AG04449 (cell line): ENCODE measurements at places on chromosomes 4 and X.

GRCh38 chrX:7444967-7445366, 297.0 kb upstream of the PUDP start:
- DNase-seq = no peak

DNA sequence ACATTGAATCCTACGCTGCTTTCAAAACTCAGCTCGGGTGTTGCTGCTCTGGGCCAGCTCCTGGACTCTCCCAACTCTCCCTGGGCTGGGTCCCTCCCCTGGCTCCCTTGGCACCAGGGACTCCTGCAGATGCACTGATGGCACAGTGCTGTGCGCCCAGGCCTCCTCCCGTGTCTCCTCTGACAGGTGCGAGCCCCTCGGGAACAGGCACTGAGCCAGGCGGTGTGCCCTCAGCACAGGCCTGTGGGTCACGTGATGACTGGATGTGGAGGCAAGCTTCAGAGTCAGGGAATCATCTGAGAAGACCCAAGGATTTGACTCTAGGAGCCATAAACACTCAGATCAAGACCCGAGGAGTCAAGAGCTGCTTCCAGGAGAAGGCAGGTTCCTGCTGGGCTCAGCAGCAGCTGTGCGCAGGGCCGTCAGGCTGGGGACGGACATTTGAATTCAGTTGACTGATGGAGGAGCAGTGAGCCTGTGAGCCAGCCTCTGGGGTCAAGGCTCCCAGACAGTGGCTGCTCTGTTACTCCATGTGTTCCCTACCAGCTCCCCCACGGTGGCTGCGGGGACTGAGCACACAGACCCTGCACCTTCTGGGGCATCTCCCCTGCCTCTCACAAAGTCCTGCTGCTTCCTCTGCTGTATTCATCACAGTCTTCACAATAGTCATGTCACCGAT, 33.0 kb downstream of the NAT8L start:
- no peak for DNase-seq

DNA sequence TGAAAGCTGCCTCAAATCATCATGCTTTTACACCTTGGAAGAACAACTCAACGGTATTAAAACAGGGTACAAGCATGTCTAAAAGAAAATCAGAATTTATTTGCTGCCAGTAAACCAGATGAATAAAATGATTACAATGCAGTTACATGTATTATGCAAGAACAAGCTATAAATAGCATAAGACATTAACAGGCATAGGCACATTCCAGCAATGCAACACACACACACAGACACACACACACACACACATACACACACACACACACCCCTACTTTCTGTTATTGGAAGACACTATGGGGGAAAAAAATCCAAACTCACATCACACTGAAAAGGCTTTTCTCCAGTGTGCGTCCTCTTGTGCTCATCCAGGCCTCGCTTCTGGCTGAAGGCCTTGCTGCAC, 212.5 kb downstream of the PRDM5 start:
- peak; percentile 60 for DNase-seq

DNA sequence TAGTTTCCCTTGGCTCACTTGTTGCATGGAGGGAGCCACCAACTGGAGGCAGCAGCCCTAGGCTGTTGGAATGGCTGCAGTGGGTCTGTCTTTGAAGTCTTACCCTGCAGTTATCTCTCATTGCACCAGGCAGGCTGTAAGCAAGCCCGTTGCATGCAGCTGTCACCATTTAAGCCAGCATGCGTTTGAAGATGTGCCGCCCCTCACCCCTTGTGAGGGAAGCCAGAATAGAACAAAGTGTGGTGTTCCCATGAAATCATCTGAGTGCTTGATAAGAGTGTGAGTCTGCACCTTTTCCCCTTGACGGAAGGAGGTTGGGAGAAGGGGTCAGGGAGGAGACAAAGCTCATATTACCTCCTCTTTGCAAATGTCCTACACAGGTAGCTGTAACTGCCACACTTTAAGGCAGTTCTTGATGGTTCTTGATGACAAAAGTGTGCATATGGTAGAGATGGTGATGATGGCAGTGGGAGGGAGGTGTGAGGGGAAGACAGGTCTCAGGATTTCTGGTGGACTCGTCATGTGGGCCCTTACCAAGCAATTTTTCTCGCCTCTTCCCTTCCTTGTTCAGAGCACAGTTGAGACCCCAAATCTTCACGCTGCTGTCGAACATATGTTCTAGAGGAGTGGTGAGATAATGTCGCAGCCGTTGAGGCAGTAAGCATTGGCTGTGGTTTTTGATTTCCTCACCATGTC, 191.4 kb upstream of the LEF1 start:
- DNase-seq = no peak

DNA sequence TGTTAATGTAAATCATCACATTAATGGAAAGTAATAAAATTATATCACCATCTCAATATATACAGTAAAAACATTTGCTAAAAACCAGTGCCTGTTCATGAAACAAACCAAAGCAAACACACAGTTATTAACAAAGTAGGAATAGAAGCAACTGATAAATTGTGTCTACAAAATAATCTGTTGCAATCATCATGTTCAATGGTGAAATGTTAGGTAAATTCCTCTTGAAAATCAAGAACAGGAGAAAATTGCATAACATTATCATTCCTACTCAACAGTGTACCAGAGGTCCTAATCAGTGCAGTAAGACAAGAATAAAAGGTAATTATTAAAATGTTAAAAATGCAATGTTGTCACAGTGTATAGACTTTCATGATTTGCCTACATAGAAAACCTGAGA, 252.3 kb downstream of the TEX13A start:
- no peak for DNase-seq

DNA sequence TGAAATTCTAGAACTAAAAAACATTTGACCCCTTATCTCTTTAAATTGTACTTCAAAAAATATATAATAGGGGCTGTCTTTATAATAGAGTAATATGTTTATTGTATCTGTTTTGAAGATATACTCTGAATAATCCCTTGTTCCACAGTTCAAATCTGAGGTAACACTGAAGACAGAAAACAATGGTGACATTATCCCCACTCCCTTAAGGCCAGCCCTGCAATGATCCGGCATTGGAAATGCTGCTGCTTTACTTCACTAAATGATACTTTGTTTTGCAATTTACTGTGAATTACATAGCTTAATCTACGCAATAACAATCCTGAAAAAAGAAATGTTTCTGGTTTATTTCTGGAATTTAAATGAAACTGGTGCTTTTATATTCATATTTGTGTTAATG, 34.4 kb upstream of the ZFP42 start:
- no peak for DNase-seq

- no peak for DNase-seq
Observed at GRCh38 chrX:131359611-131360010, 70.5 kb upstream of the IGSF1 start.

DNA sequence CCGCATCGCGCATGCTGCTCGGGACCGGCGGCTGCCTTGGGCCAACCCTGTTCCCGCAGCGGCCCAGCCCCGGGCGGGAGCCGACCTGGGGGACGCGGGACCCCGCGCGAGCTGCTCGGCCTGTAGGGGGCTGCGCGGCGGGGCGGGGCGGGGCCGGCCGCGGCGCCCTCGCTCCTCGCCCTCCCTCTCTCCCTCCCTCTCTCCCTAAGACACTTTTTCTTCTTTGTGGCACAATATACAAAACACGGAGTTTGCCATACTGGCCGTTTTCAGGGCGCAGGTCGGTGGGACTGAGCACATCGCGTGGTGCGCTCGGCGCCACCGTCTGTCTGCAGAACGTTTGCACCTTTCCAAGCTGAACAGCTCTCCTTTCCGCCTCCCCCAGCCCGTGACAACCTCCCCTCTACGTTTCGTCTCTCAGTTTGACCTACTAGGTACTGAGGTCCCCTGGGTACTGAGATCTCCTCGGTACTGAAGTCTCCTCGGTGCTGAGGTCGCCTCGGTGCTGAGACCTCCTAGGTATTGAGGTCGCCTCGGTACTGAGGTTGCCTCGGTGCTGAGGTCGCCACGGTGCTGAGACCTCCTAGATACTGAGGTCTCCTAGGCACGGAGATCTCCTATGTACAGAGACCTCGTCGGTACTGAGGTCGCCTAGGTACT, 261.1 kb upstream of the PLCXD1 start:
- no peak for DNase-seq

- no peak for DNase-seq
Observed at GRCh38 chr4:101014417-101014816, 332.9 kb downstream of the PPP3CA start.

DNA sequence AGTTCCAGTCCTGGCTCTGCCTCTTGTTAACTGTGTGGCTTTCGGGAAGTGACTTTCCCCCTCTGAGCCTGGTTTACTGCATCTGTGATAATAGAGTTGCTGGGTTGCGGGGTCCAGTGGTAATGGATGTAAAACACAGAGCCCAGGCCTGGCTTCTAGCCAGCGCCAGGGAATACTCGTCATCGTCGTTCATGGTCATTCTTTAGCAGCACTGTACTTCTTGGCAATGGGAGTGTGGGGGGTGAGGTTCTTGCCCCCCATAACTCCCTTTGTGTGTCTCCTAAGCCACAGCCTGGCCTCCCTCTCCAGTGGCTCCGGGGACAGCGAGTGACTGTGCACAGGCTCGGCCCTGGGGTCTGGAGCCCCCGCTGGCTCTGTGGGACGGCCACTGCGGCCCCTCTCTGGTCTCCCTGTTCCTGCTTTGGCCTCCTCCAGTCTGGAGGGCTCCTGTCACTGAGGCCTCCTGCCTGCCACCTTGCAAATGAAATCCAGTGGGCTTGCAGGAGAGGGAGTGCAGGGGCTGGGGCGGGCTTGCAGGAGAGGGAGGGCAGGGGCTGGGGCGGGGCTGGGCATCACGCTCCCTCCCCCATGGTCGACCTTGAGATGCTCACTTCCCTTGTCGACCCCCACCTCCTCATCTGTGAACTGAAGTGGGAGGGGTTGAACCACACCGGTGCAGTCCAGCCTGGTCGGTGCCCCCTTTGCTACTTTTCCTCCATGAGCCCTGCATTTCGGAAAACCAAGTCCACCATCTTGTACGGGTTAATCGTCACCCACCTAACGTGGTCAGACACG, 13.2 kb downstream of the PSAPL1 start:
- DNase-seq = no peak

DNA sequence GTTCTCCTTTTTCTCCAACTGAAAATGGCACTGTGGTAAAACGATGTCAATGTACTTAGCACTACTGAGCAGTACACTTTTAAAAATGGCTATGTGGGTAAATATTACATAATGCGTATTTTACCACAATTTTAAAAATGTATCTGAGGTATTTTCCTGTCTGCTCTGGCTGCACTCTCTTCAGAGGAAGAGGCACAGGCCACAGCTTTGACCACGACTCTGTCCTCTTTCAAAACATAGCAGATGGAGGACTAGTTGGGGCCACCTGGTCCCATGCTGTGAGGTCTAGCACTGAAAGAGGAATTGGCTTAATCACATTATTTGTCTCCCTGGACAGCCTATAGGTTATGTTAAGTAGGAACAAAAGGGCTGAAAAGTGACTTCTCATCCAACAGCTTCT, 5.2 kb downstream of the KCNE5 start:
- DNase-seq = no peak

GRCh38 chr4:94548571-94548970, 96.8 kb downstream of the PDLIM5 start:
- DNase-seq = no peak

DNA sequence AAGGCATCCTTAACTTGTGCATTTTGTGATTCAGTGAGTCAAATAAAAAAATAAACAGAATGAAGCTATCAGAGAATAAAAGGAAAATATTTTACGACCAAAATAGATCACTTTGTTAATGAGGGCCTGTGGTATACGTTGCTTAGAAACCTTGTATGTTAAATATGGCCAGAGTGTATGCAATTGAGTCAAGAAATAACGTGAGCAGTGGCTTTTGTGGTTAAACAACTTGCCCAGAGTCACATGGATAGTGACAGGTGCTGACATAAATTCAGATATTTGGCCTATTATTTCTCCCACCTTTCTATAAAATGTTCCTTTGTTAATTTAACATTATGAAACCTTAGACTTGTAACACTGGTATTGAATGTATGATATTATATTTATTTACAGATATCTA, 393.4 kb downstream of the PABPC4L start:
- DNase-seq = no peak

DNA sequence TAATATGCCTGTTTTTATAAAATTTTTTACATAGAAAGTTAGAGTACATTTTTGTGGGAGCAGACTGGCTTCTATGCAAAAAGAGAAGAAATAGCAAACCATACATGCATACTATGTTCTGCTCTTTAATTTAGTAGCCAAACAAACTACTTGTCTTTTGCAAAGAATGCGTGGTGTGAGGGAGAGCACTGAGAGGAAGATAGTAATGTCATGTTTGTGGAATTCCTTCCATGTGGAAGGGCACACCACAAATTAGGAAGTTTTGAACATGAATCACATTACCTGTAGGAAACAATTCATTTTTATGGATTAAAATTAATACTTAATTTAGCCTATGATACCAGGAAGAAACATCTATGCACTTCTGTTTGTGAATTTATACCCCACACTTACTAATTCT, 1529.1 kb upstream of the ADGRL3 start:
- DNase-seq = no peak

GRCh38 chr4:71765821-71766383, 18.0 kb downstream of the GC start:
- no peak for DNase-seq

- no peak for DNase-seq
Observed at GRCh38 chrX:42934020-42934726, 156.2 kb upstream of the PPP1R2C start.

- DNase-seq = no peak
Observed at GRCh38 chrX:133323431-133323830, 91.9 kb downstream of the GPC4 start.

DNA sequence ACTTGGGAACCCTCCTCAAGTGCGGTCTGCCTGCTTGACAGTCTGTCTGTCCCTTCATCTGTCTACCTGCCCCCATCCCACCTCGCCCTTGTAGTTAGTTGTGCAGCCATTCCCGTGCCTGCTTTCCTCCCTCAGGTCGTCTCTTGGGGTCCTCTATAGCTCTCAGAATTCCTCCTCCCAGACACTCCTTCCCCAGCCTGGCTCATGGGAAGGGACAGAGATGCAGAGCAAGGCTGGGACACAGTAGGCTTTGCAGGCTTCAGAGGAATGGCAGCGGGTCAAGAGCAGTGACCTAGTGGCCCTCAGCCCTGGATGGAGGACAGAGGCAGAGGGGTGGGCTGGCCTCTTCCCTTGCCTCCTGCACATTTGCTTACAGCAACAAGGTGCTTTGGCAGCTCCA, 18.3 kb downstream of the TMEM31 start:
- DNase-seq = no peak

DNA sequence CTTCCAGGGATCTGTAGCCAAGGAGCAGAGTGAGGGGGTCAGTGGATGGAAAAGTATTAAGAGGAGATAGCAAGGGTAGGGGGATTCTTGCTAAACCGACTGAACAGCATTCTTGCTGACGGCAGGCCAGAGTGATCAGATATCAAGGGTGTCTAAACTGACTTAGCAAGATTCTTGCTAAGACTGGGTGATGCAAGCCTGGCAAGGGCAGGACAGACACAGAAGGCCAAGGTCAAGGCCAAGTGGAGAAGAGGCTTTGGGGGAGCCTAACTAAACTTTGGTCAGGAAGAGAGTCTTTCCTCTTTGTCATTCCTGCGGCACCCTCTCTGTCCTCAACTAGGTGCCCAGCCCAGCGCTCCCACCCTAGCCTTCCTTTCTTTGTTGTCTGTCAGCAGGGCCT, 799 bp downstream of the XPNPEP2 start:
- DNase-seq = no peak
